ENCODE measurements at places on chromosomes 1 and 21.

DNA sequence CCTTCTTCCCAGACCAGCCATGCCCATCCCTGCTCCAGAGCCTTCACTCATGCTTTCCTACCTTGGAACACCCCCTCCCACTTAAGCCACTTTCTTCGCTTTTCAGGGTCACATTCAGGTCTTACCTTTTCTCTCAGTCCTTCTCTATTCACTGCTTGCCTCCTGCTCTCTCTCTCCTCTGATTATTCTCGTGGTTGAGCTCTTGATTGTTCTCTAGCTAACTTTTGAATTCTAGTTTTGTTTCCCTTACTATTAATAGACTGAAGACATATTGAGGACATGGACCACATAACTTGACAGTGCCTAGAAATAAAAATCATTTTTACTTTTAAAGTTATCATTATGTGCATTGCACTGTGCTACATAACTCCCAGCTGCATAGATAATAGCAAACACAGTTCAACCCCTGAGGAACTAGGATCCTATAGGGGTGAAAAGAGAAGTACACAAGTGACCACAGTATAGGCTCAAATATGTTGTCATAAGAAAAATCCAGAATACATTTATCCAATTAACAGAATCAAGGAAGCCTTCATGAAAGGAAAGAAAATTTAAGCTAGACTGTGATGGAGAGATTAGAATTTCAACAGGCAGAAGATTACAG is 21.5 kb downstream of the INSL5 start:
- DNase-seq, result no peak

- DNase-seq, result peak; percentile 57
Observed at GRCh38 chr1:108200687-108201051, 526 bp upstream of the SLC25A24 start.

DNA sequence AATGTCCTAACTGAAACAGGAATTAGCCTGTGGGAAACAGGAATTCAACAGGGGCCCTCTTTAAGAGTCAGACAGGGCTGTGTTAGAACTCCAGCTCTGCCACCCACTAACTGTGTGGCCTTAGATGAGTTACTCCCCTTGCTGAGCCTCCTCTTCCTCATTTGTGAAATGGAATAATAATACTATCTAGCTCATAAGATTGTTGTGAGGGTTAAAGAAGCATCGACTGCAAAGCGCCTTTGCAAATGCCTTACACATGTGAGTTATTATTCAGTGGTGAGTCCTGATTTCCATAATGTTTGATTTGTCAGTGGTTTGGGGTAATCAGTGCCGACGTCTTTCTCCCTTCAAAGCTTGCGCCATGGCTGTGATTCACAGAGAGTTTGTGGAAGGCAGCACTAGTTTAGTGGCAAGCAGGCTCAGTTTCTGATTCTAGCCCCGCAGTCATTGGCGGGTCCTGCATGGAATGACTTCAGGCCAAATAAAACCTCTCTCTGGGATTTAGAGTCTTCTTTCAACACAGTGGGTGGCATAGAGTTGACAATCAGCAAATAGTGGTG is 388.5 kb downstream of the PLPP3 start:
- no peak for DNase-seq

GRCh38 chr1:17441265-17441992 is 2.0 kb upstream of the RCC2 start:
- DNase-seq, result no peak

DNA sequence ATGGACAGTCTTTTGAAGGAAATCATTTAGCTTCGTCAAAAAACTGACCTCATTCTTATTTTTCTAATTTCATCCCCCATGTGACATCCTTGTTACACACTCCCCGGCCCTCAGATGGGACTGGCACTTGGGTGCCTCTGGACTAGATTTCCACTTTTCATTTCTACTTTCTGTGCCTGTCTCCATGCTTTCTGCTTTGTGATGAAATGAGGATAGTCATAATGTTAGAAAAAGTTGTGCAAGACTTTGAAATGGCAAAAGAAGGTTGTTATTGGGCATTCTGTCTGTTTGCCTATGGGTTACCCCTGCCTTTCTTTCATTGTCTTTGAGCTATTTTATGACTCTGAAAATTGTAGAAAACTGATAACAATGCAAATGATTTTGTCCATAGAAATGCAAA is 54.9 kb downstream of the MDM4 start:
- no peak for DNase-seq

- DNase-seq, result no peak
Observed at GRCh38 chr1:47328992-47329391, 4.6 kb upstream of the CMPK1 start.

GRCh38 chr21:34840693-34841092 is 171.9 kb downstream of the CLIC6 start:
- no peak for DNase-seq

- no peak for DNase-seq
Observed at GRCh38 chr1:75996196-75996595, 64.0 kb upstream of the ASB17 start.

- no peak for DNase-seq
Observed at GRCh38 chr1:59704716-59705115, 110.0 kb upstream of the HOOK1 start.

DNA sequence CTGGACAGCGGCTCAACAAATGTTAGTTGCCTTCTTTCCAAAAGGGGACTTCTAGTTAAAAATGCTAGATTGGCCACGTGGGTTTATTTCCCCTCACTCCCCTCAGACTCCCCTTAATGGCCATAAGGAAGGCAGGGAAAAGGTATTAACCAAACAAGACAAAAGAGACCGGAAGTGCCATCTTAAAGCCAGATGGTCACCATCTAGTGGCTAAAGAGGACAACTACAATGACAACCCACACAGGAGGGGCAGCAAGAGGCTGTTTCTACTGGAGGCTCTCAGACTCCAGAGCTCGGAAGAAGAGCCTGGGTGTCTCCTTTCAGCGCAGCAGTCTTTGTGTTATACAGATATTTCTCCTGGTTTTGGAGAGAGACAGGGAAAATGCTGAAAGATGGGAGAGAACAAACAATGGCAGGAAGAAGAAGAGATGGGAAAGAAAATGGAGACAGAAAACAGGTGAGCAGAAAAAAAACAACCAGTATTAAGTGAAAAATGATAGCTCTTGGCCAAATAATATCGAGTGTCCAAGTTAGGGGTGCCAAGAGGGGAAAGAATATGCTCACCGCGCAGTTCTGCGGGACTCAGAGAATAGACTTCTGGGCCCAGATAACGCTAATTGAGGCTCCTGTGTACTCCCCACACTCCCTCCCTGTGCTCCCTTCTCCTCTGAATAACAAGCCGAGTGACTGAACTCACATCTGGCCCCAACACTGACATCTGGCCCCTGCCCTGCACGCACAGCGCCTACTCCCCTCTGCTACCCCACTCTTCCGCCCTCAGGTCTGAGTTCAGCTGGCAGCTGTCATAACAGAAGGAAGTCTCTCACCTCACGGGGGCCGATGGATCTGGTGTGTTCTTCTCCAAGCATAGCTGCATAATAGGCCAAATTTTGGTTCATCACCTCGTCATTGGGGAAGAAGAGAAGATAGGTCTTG is 9.6 kb downstream of the P3H1 start:
- no peak for DNase-seq

DNA sequence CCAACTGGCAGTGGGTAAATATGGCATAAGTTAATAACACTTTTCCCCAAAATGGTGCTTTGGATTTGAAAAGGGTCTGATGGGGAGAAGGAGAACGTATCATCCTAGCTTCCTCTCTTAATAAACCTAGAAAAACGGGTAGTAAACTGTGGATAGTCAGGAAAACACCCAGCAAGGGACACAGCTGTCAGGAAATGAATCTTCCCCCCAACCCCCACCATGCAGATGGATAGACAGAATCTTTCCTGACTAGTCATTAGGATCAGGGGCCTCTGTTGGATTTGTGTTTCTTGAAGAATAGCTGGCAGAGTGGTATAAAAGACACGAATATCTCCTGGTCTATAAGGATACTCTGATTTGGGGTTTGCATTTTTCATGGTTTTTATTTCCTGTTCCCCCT is 22.5 kb upstream of the LAX1 start:
- no peak for DNase-seq

DNA sequence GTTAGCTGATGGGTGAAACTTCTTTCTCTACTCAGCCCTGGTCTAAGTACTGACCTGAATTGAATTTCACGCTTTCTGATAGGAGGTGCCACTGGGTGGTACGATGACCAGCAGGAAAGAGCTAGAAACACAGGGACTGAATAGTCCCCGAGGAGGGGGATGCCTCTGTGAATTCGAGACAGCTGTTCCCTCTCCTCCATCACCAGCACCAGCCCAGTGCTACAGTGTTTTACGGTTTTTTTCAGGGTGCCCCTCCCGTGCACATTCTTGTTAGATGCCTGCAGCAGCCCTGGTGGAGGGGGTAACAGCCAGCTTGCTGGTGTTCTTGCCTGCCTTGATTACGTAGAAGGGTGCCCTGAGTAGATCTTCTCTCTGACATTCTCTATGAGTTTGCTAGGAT is 7.1 kb downstream of the HUNK start:
- DNase-seq, result no peak

GRCh38 chr1:93322349-93322748 is 23.4 kb upstream of the DR1 start:
- no peak for DNase-seq

GRCh38 chr1:147272042-147272441 is 29.6 kb downstream of the CHD1L start:
- no peak for DNase-seq

DNA sequence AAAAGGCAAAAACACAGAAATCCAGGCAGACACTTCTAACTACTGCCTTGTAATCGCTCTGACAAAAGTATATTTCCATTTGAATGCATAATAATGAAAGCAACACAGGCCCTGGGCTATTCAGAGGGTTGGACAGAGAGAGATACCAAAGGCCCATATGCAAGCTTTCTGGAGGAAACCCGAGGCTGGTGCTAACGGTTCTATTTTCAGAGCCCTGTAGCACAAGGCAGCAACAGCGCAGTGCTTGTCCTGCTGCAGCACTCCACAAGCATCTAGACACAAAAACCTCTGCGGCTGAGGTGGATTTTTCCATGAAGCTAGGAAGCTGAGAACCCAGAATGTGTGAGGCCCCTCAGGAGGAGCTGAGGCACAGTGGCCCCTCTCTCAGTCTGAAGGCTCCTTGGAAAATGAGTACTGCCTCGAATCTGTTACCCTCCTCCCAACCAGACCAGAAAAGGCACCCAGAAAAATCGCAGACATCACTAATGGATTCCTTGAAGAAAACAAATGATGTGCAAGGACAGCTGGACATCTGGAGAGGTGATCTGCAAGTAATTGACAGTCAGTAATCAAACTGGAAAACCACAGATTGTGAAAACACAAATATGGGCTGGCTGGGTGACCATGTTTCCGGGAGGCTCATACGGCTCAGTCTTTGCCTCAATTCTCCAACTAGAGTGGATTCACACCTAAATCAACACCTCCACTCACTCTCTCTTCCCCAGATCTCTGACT is 54.0 kb downstream of the COLGALT2 start:
- DNase-seq, result no peak

DNA sequence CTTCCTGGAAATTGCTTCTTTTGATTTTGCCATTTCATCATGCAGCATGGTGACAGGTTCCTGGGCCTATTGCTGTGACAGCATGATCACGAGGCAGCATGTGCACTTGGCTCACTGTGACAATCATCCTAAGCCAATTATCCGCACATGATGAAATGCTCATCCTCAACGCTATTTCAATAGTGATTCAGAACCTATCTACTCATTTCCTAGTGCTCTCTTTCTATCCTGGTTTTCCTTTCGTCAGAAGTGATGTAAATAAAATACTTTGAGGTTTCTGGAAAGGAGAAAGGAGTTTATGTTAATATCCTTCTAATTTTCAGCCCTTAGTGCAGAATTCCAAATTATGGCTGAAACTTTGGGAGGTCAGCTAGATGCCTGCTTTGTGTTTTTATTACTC is 110.6 kb upstream of the ADAMTS5 start:
- no peak for DNase-seq

- DNase-seq, result no peak
Observed at GRCh38 chr1:157105988-157106812, 6.6 kb upstream of the ETV3L start.

GRCh38 chr1:61742620-61743430 is 545 bp downstream of the PATJ start:
- no peak for DNase-seq

DNA sequence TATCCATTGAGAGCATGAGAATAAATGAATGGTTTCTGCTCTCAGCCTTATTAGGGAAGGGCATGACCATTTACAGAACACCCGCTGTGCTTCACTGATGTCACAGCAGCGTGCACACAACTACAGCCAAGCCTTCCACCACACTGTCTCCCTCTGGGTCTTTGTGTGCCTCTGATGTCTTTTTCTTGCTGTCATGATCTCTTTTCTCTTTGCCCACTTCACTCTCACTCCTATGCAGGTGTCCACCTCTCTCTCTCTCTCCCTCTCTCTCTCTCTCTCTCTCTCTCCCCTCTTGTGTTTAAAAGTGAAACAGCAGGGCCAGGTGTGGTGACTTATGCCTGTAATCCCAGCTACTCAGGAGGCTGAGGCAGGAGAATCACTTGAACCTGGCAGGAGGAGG is 232.5 kb upstream of the JUN start:
- DNase-seq, result no peak

DNA sequence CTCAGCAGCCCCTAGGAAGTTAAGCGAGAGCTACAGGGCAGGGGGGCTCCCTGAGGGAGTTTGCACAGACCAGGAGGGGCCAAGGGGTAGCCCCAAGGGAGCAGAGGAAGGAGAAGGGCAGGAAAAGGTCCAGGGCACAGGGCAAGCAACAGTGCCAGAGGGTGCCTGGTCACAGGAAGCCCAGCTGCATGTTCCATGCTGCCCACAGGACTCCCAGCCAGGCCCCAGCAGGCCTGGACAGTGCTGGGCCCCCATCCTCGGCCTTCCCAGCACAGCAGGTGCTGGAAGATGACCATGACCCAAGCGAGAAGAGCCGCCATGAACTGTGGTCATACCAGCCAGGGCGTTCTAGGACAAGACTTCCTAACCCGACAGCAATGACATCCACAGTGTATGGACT is 11.0 kb downstream of the KLHL21 start:
- DNase-seq, result no peak

DNA sequence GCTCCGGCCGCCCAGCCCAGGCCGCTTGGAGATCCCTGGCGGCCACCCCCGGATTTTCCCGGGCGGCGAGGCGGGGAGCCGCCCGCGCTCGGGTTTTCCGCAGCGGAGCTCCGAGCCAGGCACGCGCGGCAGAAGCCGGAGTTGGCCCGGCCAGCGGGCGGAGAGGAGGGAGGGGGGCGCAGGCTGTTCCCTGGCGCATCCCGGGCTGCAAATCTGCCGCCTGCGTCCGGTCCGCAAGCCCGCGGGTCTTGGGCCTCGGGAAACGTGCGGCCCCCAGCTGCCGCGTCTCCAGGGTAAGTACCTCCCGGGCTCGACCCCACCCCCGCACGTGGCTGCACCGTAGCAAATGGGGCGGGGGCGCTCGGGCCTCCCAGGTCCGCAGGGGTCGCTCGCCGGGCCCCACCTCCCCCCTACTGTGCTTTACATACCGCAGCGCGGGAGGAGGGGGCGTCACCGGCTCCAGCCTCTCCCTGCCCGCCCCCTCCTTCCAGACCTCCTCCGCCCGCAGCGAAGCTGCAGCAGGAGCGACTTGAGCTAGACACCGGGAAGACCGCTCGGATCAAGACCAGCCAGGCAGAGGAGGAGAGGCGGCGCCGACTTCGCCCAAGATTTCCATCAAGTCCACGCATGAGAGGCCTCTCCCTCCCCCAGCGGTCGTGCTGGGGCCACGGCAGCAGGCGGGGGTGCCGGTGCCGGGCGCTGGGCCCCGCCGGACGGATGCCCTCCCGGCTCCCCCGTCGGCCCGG is 1.6 kb downstream of the TMEM200B start:
- no peak for DNase-seq
